ENCODE measurements at places on chromosomes 11 and 22. TPM values are rescaled to one million over a fixed set of nuclear protein-coding genes. Genes with fewer than 3 reads are reported as not detected.

The C11orf91 gene
- total RNA-seq = not detected

The PIWIL4 gene
- 0.44 TPM for total RNA-seq

The RAPSN gene
- 0.25 TPM for total RNA-seq

- no peaks in the 10 kb centered on the region for H3K36me3 ChIP-seq
- H3K27ac ChIP-seq = no peak overlapping the region
- no peaks in the 10 kb centered on the region for H3K27me3 ChIP-seq
- no peak overlapping the region for H3K4me3 ChIP-seq
- H3K4me1 ChIP-seq = no peaks in the 10 kb centered on the region
- no peak for DNase-seq
These were observed 212.4 kb upstream of the SESN3 start for GRCh38 chr11:95443386-95443785.

DNA sequence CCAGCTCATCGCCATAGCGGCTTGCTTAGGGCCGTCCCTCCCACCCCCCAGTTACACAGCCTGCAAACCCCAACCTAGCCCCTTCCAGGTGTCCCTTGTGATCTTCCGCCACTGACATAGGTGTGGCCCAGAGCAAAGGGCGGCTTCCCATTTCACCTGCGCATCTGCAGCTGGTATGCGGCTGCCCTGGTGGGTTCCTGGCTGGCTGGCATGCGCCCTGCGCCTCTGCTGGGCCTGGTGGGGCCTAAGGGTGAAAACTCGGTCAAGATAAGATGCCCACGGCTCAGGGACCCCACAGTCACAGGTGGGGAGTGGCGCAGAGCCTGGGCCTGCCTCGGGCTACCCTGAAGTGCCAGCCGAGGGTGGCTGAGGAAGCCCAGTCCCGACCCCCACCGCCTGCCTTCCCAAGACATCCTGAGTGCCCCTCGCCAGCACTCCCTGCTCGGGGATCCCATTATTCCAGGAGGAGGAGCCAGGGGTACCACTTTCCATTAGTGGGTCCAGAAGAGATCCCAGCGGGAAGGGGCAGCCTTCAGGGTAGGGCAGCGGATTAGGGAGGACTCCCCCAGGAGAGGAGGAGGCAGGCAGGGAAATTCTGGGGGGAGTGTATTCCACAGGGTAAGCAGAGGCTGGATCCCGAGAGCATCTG lies 36.9 kb upstream of the KCNQ1OT1 start:
- no peaks in the 10 kb centered on the region for H3K4me1 ChIP-seq
- H3K4me3 ChIP-seq = no peak overlapping the region
- H3K36me3 ChIP-seq = no peaks in the 10 kb centered on the region
- no peaks in the 10 kb centered on the region for H3K27me3 ChIP-seq

- no peak overlapping the region for H3K27ac ChIP-seq
- peak; percentile 42 for DNase-seq
- no peak overlapping the region for H3K4me3 ChIP-seq
- no peaks in the 10 kb centered on the region for H3K4me1 ChIP-seq
- no peaks in the 10 kb centered on the region for H3K36me3 ChIP-seq
- no peaks in the 10 kb centered on the region for H3K27me3 ChIP-seq
These were observed 27.6 kb upstream of the BAIAP2L2 start for GRCh38 chr22:38137876-38138687.

- peak overlapping the region; percentile 58 for H3K27ac ChIP-seq
- H3K4me3 ChIP-seq = no peak overlapping the region
- peak; percentile 81 for DNase-seq
- H3K4me1 ChIP-seq = no peaks in the 10 kb centered on the region
- no peaks in the 10 kb centered on the region for H3K36me3 ChIP-seq
- no peaks in the 10 kb centered on the region for H3K27me3 ChIP-seq
These were observed 38.8 kb downstream of the RPUSD4 start for GRCh38 chr11:126172596-126173038.

DNA sequence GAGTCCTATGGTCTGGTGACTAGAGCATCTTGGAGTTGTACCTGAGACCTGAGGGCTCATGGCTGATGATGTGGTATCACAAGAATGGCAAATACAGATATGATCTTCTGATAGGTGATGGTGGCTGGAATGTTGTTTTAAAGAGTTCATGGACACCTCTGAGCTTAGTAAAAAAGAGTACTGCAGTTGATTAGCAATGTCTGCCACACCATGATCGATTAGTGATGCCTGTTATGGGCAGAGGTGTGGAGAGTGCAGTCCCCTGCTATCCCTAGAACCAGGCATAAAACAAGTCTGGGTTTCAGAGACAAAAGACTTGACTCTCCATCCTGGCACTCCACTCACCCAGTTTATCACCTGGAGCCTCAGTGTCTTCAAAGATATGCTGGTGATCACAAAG lies 1.4 kb upstream of the BATF2 start:
- no peak overlapping the region for H3K4me3 ChIP-seq
- no peak for DNase-seq
- no peaks in the 10 kb centered on the region for H3K4me1 ChIP-seq
- no peak overlapping the region for H3K27ac ChIP-seq

DNA sequence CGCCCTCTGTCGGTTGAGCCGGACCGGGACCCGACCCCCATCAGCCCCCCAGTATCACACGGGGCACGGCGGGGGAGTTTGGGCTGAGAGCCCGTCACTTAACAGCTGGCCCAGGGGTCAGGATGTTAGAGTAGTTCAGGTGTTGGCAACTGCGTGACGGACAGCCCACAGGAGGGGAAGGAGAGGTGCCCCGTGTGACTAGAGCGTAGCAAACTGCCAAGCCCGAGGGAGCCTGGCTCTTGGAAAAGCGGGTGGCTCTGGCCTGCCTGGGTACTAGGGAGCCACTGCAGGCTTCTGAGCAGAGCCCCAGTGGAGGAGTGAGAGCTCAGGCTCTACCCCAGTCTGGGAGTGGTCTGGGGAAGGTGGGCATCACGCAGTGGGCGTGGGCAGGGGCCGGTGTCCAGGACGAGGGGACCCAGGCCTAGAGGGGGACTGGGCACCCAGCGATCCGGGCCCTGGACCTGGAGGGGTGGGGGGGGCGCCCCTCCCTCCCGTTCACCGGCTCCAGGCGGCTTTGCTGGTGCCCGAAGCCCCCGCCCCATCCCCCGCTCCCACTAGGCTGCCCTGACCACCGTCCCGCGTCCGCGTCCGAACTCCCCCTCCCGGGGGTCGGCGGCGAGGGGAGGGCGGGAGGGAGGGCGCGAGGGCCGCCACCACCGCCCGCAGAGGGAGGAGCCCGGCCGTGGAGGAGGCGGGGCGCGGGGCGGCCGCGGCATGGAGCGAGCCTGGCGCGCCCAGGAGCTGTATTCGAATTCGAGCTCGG lies 24.4 kb downstream of the SHANK3 start:
- H3K4me3 ChIP-seq = peak overlapping the region; percentile 62
- H3K27me3 ChIP-seq = no peaks in the 10 kb centered on the region
- peak overlapping the region; percentile 10 for H3K27ac ChIP-seq
- peak; percentile 36 for DNase-seq
- H3K4me1 ChIP-seq = no peaks in the 10 kb centered on the region

The ZBTB44 gene
- 16.3 TPM for total RNA-seq

The OR52H1 gene
- total RNA-seq = not detected

The PNPLA5 gene
- not detected for total RNA-seq

- no peak for DNase-seq
- H3K4me3 ChIP-seq = no peak overlapping the region
- no peaks in the 10 kb centered on the region for H3K36me3 ChIP-seq
- no peaks in the 10 kb centered on the region for H3K4me1 ChIP-seq
These were observed 4.4 kb downstream of the OTOG start for GRCh38 chr11:17551347-17552040.

DNA sequence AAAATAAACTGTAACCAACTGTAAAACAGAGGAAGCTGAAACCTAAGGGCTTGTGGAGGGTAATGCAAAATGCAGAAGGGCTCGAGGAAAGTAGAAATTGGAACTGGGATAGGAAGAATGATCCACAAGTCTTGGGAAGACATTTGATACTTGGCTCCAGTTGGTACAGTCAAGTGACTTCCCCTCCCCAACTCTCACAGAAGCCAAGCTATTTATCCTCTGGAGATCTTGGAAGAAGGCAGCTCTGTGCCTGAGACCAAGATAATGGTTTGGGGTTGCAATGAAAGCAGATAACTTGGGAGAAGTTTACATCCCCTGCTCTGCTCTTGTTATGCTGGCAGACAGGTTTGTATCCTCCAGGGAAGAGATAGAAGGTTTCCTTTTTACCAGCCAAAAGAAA lies 198.9 kb upstream of the ZC3H12C start:
- H3K27me3 ChIP-seq = no peaks in the 10 kb centered on the region
- DNase-seq = no peak
- H3K4me1 ChIP-seq = no peaks in the 10 kb centered on the region
- H3K36me3 ChIP-seq = no peaks in the 10 kb centered on the region

GRCh38 chr11:119672597-119672996 lies 56.4 kb downstream of the NECTIN1 start:
- no peak overlapping the region for H3K4me3 ChIP-seq
- H3K4me1 ChIP-seq = no peaks in the 10 kb centered on the region
- no peak for DNase-seq
- H3K27ac ChIP-seq = no peak overlapping the region
- no peaks in the 10 kb centered on the region for H3K36me3 ChIP-seq
- no peaks in the 10 kb centered on the region for H3K27me3 ChIP-seq

DNA sequence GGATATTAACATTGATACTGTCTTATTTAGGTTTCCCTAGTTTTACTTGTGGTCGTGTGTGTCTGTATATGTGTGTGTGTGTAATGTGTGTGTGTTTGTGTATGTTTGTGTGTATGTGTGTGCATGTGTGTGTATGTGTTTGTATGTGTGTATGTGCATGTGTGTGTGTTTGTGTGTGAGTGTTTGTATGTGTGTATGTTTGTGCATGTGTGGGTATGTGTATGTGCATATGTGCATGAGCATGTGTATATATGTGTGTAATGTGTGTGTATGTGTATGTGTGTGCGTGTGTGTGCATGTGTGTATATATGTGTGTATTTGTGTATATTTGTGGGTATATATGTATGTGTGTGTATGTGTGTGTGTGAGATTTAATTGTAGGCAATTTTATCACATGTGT lies 17.3 kb upstream of the DNAL4 start:
- H3K27me3 ChIP-seq = no peaks in the 10 kb centered on the region
- H3K4me1 ChIP-seq = no peaks in the 10 kb centered on the region
- no peak overlapping the region for H3K27ac ChIP-seq
- DNase-seq = no peak

The APOA5 gene
- total RNA-seq = 756 TPM

- H3K4me3 ChIP-seq = no peak overlapping the region
- peaks cover 40% of the 10 kb centered on the region for H3K4me1 ChIP-seq
- H3K27ac ChIP-seq = no peak overlapping the region
- no peaks in the 10 kb centered on the region for H3K27me3 ChIP-seq
These were observed 13.7 kb downstream of the PDHX start for GRCh38 chr11:34929794-34930763.

- no peak overlapping the region for H3K4me3 ChIP-seq
- no peaks in the 10 kb centered on the region for H3K27me3 ChIP-seq
- no peak overlapping the region for H3K27ac ChIP-seq
- no peaks in the 10 kb centered on the region for H3K36me3 ChIP-seq
- peaks cover 20% of the 10 kb centered on the region for H3K4me1 ChIP-seq
- DNase-seq = peak; percentile 25
These were observed 3.4 kb upstream of the PIM3 start for GRCh38 chr22:49956914-49957825.

GRCh38 chr11:626475-627307 lies at the start of gene SCT:
SCT (minus strand) TSS chr11:627181; CDS start chr11:627143, 38 bp downstream.
- no peaks in the 10 kb centered on the region for H3K4me1 ChIP-seq
- DNase-seq = no peak
- H3K4me3 ChIP-seq = no peak within 1 kb of the TSS
- H3K27ac ChIP-seq = no peak within 1 kb of the TSS
- no peaks in the 10 kb centered on the region for H3K27me3 ChIP-seq

DNA sequence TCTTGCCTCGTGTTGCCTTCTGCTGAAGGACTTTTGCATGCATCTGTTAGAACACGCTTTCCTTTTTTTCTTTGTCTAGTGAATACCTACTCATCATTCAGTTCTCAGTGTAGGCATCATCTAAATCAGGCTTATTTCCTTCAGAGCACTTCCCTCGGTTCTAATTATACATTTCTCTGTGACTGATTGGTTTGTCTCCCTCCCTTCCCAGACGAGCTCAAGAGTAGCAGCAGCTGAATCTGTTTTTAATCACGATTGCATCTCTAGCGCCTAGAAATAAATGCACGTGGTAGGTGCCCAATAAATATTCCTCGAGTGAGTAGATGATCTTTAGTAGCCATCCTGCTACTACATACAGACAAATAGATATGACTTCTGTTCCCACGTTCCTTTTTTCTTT lies 6.3 kb downstream of the CEP164 start:
- DNase-seq = no peak
- H3K36me3 ChIP-seq = no peaks in the 10 kb centered on the region
- H3K27ac ChIP-seq = no peak overlapping the region
- H3K4me3 ChIP-seq = no peak overlapping the region
- no peaks in the 10 kb centered on the region for H3K27me3 ChIP-seq

DNA sequence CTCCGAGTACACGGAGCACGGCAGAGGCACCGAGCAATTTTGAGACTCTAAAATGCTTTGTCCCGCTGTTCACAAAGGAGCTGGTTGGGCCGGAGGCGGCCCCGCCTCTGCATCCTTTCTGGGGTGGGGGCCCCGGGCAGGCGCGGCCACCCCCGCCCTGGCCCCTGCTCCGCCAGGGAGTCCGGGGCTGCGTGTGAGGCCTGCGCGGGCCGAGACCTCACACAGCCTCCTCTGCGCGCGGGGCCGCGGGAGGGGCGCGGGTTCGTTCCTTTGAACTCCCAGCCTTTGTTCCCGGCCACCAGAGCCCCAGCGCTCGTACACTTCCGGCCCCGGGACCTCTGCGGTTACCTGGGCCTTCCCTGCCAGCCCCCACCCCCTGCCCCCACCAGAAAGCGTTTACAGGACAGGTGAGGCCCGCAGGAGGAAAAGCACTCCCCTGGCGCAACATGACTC lies 1.6 kb downstream of the FGF19 start:
- no peak overlapping the region for H3K4me3 ChIP-seq
- peaks cover 9% of the 10 kb centered on the region for H3K27me3 ChIP-seq
- no peaks in the 10 kb centered on the region for H3K4me1 ChIP-seq

The SLC5A1 gene
- 1.1 TPM for total RNA-seq

GRCh38 chr11:118439646-118440045 lies 3.4 kb downstream of the KMT2A start:
- no peak overlapping the region for H3K27ac ChIP-seq
- H3K27me3 ChIP-seq = no peaks in the 10 kb centered on the region
- no peak for DNase-seq
- H3K4me1 ChIP-seq = peaks cover 25% of the 10 kb centered on the region
- no peaks in the 10 kb centered on the region for H3K36me3 ChIP-seq
